Mucosa of gallbladder (tissue), 1 donor: ENCODE measurements at places on chromosomes 2 and 18. TPM values are rescaled to one million over a fixed set of nuclear protein-coding genes. Genes with fewer than 3 reads are reported as not detected.
A peak's percentile ranks its signal among the peaks of the same experiment; 100 is the strongest.

Gene GAD1
- not detected for total RNA-seq

Gene PTGR3
- total RNA-seq: 41.1 TPM

Gene SEMA4C
- total RNA-seq: 42.3 TPM

Gene AGXT
- total RNA-seq: 1.6 TPM

Gene ZNF513
- 25.6 TPM for total RNA-seq

Gene MYO7B
- 125 TPM for total RNA-seq

Gene ATRAID
- total RNA-seq: 104 TPM

Gene RAB6C
- 0.23 TPM for total RNA-seq

Gene C1QL2
- total RNA-seq: not detected

Gene COL3A1
- total RNA-seq: 371 TPM

Gene CYP1B1
- total RNA-seq: 25.4 TPM

Gene SMYD1
- 7.3 TPM for total RNA-seq

Gene AQP12A
- not detected for total RNA-seq

GRCh38 chr2:75342504-75343175 lies 143.3 kb upstream of the TACR1 start:
- DNase-seq: no peak

DNA sequence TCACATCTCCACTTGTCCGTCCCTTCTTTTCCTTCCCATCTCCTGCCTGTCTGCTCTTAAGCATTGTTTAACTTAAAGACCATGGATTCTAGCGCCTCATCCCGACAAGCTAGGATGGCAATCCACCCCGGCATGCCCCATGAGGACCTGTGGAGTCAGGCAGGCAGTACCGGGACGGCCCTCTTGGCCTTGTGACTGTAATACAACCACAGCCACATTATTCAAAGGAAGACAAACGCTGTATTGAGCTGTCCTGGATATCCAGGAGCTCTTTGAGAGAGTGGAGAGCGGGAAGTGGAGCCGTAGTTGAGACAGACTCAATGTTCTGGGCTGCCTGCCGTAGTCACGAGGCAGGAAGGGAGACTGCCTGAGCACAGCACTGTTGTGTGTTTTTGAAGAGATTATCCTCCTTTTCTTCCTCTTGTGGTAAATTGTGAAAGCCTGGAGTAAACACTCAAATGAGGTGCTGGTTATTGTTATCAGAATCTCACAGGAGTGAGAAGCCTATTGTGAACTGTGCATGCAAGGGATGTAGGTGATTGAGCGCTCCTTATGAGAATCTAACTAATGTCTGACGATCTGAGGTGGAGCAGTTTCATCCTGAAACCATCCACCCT lies 929.8 kb upstream of the CNTNAP5 start:
- no peak for DNase-seq

DNA sequence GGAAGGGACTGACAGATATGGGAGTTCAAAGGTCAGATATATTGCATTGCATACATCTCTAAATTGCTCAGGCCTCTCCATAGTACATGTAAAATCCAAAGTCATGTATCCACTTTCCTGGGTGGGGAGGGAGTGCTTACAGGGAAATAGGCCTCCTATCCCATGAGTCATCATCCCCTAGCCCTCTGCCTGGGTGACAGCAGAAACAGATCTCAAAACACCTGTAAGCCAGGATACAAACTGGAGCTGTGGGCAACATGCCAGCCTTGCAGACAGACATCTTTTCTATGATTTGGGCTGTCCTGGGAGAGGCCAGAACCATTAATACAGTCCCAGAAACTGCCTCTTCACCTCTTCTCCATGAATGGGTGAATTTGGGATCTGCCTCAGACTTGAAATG lies 4.8 kb downstream of the ALK start:
- no peak for DNase-seq

- DNase-seq: no peak
Measured at GRCh38 chr2:20061476-20061875, 10.0 kb upstream of the LAPTM4A start.

DNA sequence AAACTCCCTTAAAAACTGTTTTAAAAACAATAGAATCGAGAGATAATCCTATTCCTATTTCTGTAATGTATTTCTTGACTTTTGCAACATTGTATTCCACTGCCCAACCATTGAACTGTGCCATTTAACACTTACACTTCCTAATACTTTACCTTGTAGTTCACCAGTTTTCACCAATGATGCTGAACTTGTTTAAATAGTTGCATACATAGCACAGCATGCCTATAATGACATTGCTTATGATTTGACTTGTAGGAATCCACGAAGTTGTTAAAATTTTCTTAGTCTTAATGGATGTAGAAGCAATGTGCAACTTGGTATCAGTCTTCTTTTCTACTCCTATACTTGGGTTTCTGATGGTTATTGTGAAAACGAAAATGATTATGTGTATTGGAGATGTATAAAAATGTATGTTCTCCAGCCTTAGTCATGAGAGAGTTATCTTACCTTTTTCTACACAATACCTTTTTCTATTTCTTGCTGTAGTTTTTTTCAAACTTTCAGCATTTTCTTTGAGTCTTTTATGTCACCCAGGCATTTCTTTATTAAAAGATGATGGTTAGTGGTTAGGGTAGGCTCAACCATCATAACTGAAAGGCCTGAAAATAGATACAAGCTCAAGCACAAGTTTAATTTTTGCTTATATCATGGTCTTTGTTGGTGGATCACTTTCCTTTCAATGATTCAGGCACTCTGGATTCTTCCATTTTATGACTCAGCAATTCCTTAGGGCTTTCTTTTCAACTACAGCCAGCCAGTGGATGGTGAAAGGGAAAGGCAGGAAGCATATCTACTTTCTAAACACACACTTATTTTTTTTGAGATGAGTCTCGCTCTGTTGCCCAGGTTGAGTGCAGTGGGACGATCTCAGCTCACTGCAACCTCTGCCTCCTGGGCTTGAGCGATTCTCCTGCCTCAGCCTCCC lies 9.4 kb downstream of the GPD2 start:
- no peak for DNase-seq

DNA sequence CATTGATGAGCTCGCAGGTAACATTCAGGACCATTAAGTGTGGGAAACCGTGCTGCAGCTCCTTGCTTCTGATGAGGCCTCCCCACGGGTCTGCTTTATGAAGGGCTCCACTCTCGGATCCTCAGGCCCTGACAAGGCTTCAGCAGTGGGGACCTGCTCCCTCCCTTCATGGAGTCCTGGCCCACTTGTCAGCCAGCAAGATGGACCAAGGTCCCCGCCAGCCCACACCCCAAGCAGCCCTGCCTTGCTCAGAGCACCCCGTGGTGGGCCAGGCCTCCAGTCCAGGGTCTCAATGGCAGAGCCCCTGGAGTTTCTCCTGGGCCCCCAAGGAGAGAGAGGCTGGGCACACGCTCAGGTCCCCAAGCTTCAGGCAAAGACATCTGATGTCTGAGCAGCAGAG lies 41.5 kb downstream of the CROCC2 start:
- no peak for DNase-seq

- DNase-seq: no peak
Measured at GRCh38 chr18:76495435-76496193, 572 bp upstream of the ZNF516 start.

GRCh38 chr18:48693625-48694262 lies 154.9 kb downstream of the CTIF start:
- no peak for DNase-seq

- DNase-seq: no peak
Measured at GRCh38 chr2:176081837-176082524, 1.8 kb downstream of the EVX2 start.

- DNase-seq: no peak
Measured at GRCh38 chr18:5462227-5462626, 81.6 kb downstream of the EPB41L3 start.

DNA sequence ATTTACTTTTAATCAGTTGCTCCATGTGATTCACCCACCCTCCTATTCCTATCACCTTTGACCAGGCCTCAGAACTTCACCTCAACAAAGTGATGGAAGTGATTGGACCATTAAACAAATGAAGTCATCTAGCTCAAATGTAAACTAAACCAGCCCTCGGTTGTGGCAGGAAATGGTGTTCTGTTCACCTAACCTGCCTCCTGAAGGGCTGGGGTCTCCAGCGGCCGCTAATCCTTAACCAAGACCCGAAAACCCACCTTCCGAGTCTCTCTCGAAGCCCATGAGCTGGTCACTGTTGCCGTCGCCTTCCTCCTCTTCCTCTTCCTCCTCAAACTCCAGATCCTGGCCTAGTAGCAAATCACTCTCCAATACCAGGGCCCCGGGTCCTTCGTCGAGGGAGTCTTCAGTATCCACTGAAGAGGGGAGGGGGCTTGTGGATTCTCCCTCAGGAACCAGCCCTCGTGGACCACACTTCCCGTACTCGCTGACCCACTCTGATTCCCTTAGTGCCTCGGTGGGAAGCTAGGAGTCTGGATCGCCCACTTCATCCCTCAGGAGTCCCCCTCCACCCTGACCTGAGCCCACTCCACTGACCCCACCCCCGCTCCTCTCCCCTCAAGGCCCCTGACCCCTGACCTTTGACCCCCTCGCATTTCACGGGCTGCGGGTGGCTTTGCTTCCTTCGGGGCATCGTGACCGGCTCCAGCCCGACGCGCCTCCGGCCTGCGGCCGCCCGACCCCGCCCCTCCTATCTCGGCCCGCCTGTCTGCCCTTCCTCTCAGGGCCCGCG lies 503 bp downstream of the ZNF513 start:
- DNase-seq: peak; percentile 59

DNA sequence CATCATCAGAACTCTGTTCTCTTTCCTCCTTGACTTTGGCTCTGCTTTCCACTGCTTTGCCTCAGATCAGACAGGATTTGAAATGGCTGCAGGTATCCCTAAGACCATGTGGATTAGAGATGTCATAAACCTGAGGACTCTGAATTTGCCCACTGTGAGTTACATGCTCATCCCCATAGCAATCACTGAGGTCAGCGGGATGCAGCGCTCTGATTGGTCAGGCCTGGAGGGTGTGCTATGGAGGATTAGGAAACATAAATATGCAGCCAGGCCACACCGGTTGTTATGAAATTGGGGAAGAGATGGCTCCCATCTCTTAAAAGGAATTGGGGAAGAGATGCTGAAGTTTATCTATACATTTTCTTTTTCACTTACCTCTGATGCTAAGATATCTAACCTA lies 73.7 kb upstream of the DNAJC10 start:
- DNase-seq: peak; percentile 16

GRCh38 chr2:136072621-136073020 lies 45.3 kb downstream of the CXCR4 start:
- DNase-seq: no peak

GRCh38 chr18:42326752-42327151 lies 371.7 kb downstream of the PIK3C3 start:
- DNase-seq: no peak

- DNase-seq: no peak
Measured at GRCh38 chr2:233358947-233359346, 4.7 kb downstream of the DGKD start.

GRCh38 chr2:46481198-46482193 lies 2.1 kb downstream of the TMEM247 start:
- DNase-seq: no peak

- no peak for DNase-seq
Measured at GRCh38 chr18:35581898-35582641, 530 bp downstream of the GALNT1 start.

- DNase-seq: no peak
Measured at GRCh38 chr2:158403237-158403636, 53.3 kb downstream of the CCDC148 start.

DNA sequence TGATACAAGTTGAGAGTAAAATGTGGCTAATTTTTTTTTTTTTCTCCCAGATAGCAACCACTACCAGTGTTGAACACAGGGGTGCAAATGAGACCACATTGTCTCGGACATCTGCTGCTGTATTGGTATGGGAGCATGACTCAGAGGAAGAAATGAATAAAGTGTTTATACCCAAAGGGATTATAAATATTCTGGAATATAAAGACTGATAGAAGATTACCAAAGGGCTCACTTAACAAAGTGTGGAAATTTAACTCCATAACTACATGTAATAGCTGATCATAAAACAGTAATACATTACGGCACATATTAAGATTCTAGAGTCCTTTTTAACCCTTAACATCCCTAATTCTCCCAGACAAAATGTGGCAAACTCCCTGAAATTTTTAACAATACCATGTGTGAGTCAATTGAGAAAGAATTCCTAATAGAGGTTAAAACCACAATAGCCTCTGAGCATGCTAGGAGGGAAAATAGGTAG lies 1023.0 kb upstream of the ACVR2A start:
- no peak for DNase-seq

GRCh38 chr18:52069201-52069600 lies 270.8 kb upstream of the DCC start:
- no peak for DNase-seq

DNA sequence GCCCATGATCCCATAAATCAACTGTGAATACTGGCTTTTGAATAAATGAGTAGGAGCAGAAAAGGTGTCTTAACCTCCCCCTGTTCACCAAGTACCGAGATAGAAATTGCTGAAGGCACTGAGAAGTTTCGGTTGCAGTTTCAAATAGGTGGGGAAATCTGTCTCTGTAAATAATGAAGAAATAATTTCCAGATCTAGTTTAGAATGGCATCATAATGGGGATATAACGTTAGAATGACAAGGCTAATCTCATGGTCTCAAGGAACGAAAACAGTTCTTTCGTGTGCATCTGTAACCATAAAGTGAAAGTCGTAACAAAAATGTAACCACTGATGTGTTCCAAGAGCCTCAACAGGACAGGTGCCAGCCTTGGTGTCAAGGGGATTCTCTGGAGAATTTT lies 49.9 kb upstream of the TMEM18 start:
- DNase-seq: no peak

DNA sequence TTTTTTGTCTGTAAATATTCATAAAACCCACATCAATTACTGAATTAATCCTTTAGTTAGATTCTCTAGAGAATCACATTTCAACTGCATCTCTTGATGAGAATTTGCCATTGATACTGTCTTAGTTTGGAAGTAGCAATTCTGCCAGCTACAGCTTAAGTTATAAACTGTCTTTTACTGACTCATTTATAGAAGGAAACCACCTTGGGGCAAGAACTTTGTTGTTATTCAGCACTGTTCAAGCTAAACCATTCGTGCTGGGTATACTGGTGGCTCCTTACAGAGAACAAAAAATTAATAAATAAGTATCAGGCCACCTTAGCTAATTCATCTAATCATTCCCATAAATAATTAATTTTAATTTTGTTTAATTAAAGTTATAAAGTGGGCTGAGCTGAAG lies 1082.6 kb upstream of the CELF4 start:
- no peak for DNase-seq
